DMS 273 treated with DMSO at 0.1 percent for 48 hours (cell line): ENCODE measurements at places on chromosomes 6 and 20.

GRCh38 chr20:59242714-59243626, 57.4 kb upstream of the EDN3 start:
- DNase-seq, result no peak

DNA sequence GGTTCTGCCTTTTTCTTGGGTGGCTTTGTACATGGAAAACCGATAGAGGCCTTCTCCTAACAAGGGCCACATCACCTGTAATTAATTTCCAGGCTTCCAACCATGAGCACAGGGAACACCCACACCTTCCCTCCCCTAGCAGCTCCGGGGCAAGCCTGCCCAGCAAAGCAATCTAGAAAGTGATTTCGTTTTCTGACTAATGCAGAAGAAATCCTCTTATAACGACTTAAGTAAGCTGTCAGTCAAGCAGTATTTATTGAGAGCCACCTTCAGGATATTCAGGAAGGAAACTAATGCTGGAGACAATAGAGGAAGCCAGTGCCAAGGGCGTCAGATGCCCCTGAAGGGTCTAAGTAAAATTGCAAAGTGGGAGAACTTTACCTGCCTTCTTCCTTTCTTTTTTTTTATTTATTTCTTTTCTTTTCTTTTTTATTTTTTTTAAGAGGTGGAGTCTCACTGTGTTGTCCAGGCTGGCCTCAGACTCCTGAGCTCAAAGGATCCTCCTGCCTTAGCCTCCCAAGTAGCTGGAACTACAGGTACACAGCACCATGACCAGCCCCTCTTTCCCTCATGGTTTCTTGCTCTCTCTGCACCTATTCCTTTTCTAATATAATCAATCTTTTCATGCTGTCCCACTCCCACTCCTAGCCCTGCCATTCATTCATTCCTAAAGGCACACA, 67.5 kb upstream of the MBOAT1 start:
- no peak for DNase-seq

DNA sequence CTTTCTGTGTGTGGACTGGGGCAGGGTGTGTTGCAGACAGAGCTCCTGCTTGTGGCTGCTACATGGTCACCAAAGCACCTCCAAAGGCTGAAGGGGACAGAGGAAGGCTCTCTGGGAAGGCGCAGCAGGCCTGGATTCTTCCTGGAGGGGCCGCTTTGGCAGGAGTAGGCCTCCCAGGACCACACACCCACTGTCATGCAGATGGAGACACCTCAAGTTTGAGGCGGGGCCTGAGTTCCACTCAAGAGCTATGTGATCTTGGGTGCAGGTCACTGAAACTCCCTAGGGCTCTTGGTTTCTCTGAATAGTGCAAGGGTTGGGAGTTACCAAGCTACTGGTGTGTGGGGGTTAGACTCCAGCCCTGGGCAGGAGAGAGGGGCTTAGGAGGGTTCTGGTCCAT, 27.9 kb downstream of the EFCAB8 start:
- no peak for DNase-seq

DNA sequence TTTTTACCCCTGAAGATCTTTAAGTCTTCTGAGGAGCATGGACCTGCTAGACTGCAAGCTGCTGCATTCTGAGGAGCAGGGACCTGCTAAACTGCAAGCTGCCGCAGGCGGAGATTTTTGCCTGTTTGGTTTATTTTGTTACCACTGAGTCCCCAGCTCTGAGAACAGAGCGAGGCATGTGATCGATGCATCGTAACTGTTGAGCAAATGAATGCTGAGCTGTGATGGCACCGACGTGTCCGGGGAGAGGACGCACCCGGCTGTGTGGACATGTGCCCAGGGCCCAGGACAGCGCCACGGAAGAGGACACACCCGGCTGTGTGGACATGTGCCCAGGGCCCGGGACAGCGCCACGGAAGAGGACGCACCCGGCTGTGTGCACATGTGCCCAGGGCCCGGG, 24.2 kb downstream of the DNAJC5 start:
- no peak for DNase-seq

GRCh38 chr6:129621252-129621651, 88.7 kb downstream of the ARHGAP18 start:
- DNase-seq, result no peak

- no peak for DNase-seq
These were observed 4.4 kb downstream of the FOXF2 start for GRCh38 chr6:1393641-1394283.

DNA sequence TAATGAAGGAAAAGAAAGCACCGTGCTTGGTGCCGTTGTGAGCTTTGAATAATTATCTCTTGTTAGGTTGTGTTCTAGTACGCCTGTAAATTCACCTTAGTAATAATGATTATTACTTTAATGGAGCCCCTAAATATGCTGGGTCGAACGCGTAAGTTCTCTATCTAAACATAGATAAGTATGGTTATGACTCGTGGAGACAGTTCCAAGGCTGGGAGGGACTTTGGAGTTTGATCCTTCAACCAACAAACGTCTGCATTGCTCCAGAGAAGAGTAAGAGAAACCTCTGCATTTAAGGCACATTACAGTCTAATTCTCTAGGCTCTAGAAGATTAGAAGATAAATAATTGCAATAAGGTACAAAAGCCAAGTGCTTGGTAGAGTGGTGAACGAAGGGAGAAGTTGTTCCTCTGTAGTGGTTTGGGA, 514 bp downstream of the ACOT13 start:
- DNase-seq, result no peak

- DNase-seq, result no peak
These were observed 165.7 kb downstream of the SMOC2 start for GRCh38 chr6:168606722-168607121.

- DNase-seq, result no peak
These were observed 1.0 kb downstream of the NUDT3 start for GRCh38 chr6:34391473-34391785.

- no peak for DNase-seq
These were observed 2.4 kb downstream of the B3GALT4 start for GRCh38 chr6:33279257-33279695.

GRCh38 chr20:56350842-56351241, 7.9 kb upstream of the FAM210B start:
- no peak for DNase-seq

GRCh38 chr6:127717384-127717783, 140.4 kb downstream of the C6orf58 start:
- DNase-seq, result no peak

GRCh38 chr6:69090132-69090531, 455.1 kb downstream of the ADGRB3 start:
- no peak for DNase-seq
